Stimulated activated memory B cell treated with anti-CD40 and anti-IgM and Interleukin-4, amounts not matched to agents 10 μg/mL and 1 μg/mL and 100 μg/mL, for 72 hours (primary cell): ENCODE measurements at places on chromosomes 6 and 20.

- peak; percentile 39 for ATAC-seq
These were observed 661 bp upstream of the HEBP2 start for GRCh38 chr6:138403324-138403800.

- ATAC-seq: no peak
These were observed 125.3 kb downstream of the ANKS1A start for GRCh38 chr6:35014341-35014740.

GRCh38 chr20:33076662-33077372, 2.6 kb upstream of the BPIFB4 start:
- ATAC-seq: no peak

GRCh38 chr6:157148391-157149323, 174.7 kb downstream of the TMEM242 start:
- ATAC-seq: no peak

DNA sequence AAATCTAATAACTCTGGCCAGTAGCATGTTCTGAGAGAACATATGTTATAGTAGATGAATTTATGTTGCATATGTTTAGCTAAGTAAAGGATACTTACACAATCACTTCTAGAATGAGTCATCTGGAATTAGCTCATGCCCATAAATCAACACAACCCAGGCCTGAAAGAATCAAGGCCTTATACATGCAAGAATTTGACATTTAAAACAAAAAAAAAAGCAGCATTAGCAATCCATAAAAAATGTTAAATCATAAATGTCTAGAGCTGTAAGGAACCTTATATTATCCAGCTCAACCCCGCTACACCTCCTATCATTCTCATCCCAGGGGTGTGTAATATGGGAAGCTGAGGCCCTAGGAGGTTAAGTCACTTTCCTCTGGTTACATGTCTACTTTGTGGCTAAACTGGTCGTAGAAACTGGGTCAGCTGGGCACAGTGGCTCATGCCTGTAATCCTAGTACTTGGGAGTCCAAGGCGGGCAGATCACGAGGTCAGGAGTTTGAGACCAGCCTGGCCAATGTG, 105.2 kb upstream of the CARMIL1 start:
- ATAC-seq: no peak

DNA sequence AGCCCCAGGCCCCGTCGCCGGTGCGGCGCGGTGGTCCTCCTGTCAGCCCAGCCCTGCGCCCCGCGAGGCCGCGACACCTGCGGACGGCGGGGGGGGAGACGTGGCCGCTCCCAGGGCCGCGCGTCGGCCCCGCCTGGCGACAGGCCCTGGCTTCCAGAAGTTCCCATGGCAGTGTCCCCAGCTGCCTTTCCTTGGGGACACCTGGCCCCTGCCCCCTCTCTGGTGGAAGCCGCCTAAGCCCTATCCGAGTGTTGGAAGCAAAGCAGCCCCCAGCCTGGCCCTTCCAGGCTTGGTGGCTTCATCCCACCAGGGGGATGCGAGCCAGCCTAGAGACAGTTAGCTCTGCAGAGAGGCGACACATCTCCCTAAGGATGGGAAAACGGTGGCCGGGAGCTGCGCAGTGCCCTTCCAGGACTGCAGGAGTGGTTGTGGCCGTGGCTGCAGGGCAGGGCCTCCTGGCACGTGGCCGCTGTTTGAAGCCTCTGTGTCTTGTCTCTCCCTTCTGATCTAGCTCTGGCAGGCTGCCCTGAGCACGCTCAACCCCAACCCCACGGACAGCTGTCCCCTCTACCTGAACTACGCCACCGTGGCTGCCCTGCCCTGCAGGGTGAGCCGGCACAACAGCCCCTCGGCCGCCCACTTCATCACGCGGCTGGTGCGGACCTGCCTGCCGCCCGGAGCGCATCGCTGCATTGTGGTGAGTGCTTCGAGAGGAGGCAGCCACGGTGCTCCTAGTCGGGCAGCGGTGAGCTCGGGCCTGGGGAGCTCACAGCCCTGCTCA, 816 bp downstream of the NPEPL1 start:
- no peak for ATAC-seq

- ATAC-seq: no peak
These were observed 647.6 kb upstream of the FLRT3 start for GRCh38 chr20:14984768-14985622.

DNA sequence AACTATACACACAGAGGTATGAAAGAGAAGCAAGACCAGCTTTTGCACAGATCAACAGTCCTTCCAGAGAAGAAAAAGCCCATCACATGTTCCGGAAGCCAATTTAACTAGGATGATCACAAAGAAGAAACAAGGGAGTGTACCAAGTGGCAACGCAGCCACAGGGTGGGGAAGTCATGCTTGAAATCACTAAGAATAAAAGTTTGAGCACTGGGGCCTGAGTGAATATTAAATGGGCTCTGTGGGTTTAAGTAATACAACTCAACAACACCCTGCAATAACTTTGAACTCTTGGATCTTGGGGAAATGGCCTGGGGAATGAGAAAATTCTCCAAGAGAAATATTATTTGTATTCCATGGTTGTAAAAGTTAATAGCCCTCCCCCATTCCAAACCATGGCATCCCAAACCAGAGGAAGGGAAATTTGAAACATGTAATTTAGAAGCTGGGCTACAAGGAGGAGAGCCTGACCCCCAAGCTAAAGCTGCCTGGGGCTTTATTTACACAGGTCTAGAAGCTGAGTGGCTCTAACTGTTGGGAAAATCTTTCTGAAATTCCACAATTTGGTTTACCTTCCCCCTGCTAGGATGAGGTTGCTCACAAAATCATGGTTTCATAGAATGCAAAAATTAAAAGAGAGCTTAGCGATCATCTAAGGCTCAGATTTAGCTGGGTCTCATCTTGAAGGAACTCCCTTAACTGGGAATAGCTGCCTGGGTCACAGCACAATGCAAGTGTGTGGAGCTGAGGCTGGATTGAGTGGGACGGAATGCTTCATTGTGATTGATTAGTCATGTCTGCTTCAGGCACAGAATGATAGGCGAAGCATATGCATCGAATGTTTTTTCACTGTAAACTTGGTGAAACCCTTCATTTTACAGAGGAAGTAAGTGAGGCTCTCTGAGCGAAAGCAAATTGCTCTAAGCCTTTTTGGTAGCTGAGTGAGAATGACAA, 143.6 kb downstream of the BMP7 start:
- no peak for ATAC-seq

DNA sequence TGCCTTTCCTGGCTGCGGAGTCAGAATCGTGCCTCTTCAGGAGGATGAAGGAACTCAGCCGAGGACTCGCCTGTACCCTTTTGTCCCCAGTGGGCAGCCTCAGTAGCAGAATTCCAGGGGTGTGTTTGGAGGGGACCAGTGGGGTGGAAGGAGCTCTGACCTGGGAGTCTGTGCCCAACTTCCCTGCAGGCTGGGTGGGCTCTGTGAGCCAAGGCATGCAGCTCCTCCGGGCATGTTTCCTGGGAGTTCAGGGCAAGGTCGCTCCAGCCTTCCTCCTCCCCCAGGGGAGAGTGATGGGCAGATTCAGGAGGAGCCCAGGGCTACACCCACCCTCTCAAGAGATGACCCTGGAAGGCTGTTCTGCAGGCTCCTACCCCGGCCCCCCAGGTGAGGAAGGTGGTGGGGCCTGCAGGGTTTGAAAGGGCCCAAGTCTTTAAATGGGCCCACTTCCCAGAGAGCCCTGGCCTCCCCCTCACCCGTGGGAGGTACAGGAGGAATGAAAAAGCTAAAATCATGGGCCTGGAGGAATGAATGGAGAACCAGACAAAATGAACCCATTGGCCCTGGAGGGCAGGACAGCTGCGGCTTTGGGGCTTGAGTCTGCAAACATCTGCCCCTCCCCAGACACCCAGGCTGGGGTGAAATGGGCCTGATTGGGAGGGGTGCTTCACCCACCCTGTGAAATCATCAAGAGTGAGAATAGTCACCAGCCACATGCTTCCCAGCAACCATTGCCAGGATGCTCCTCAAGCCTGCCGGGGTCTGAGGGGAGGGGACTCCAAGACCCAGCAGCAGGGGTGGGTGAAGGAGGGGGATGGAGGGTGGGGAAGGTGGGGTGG, 77.6 kb upstream of the PMEPA1 start:
- no peak for ATAC-seq

DNA sequence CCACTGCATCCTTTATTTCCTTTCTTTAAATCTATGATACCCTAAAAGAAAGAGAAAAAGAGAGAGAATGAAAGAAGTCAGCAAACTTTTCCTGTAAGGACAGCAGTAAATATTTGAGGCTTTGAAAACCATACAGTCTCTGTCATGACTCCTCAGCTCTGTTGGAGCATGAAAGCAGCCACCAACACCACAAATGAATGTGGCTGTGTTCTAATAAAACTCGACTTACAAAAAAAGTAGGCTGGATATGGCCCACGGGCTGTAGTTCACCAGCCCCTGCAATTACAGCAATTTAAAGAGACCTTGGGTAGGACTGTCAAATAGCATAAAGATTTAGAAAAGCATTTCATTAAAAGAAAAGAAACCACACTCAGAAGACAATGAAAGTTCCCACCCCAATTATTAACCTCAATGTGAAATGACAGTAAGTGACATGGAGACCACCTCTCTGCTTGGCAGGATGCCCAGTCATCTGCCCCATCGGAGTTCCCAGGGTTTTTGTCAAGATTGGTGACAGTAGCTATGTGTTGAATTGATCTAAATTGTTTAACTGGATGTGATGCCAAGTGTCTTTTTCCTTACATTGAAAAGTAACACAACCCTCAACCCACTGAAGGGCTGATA, 50.9 kb downstream of the TNFRSF21 start:
- no peak for ATAC-seq

DNA sequence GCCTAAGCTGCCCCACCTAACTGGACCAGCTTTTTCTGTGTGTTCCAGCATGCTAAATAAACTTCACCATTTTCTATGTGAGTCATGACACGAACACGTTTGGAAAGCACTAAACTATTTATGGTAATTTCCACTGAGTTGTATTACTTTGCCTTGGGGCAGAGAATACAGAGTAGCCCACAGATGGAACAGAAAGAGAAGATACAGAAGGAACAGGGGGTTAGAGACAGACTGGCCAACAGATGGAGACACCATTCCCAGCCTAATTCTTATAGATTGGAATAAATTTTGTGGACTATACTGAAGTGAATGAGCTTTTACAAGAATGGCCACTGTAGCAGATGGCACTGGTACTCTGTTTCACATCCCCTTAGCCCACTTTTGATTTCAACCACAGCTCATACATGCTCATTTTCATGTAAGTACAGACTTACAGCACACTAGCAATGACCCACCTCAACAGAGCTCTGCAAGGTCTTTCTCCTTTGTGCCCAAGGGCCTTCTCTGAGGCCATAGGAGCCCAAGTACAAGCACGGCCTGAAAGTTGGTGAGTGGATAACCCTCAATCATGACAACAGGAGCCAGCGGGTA, 13.1 kb upstream of the NT5DC1 start:
- ATAC-seq: peak; percentile 96

GRCh38 chr6:33344701-33345697, 27.5 kb upstream of the ZBTB22 start:
- ATAC-seq: peak; percentile 48

DNA sequence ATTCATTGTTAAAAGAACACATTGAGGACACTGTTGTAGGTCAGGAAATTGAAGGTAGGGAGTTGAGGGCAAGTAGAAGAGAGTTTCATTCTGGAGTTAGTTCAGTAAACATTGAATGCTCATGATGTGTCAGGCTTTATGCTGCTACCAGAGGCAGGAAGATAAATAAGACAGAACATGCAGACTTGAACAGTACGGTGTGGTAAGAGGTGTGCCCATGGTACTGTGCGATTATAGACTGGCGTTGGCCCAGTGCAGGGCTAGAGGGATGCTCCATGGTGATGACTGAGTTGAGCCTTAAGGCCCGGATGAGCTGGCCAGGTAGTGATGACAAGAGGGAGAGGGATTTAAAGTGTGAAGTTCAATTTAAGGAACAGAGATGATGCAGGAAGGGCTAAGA, 50.8 kb downstream of the CARMIL1 start:
- ATAC-seq: no peak

- ATAC-seq: no peak
These were observed 18.0 kb upstream of the HLA-A start for GRCh38 chr6:29924287-29924686.

DNA sequence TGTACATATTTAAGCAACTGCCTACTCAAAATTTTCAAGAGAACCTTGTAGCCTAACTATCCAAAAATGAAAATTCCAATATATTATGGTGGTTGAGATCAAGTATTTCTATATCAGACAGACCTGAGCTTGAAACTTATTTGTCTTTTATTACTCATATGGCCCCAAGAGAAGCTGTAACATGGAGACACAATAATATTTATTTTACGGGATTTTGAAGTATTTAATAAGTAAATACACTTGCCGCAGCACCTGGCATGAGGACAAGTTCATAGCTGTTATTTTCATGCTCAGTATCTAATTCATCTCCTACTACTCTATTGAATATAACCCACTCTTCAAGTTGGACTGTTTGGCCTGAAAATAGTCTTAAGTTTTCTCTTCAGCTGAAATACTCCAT, 28.0 kb downstream of the PTPRK start:
- ATAC-seq: no peak

GRCh38 chr6:41159415-41160082, 3.4 kb downstream of the TREM2 start:
- no peak for ATAC-seq
